ENCODE measurements at places on chromosomes 3 and 15.
A peak's percentile ranks its signal among the peaks of the same experiment; 100 is the strongest.

- peak; percentile 47 for DNase-seq
These were observed 95.0 kb downstream of the VGLL4 start for GRCh38 chr3:11548721-11549131.

DNA sequence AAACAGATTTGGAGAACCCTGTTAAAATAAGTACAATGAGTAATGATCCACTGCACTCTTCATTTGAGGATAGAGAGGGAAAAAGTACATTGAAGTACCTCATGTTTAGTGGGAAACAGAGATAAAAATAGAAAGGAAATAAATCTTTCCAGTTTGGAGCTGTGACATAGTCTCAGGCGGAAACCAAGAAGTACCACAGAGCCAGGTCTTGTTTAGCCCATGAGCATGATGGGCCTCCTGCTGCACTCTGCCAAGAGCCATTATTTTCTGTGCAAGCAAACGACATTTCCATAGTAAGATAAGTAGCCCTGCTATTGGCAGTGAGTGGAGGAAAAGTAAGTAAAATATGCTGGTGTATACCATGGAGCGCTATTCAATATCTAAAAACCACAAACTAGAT lies 796.1 kb downstream of the TBL1XR1 start:
- peak; percentile 19 for DNase-seq

GRCh38 chr15:30922480-30923311 lies 19.0 kb downstream of the FAN1 start:
- no peak for DNase-seq

DNA sequence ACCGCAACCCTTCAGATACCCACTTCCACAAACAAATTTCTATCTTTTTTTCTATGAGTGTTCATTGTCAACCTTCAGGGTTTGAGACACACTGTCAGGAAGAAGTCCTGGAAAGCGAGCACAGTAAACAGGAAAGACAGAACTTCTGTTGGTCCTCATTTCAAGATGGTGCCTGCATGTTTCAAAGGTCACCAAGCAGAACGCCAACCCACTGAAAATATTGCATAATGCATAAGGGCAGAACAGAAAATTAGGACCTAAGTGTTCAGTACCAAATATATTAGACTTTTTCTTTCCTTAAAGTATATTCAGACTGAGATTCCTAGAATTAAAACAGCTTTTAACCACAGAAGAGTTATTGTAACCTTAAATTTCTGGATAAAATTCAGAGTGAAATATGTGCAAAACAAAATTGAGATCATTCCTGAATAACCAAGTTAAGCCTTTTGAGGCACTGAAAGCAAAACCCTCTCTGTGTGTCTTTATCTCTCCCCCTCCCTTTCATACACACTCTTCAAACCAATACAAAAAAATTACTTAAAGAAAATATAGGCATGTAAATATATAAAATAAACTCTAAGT lies 387.8 kb upstream of the THBS1 start:
- DNase-seq: no peak

- DNase-seq: no peak
These were observed 9.2 kb upstream of the RFC4 start for GRCh38 chr3:186815435-186815834.

GRCh38 chr3:142027735-142028134 lies 121.6 kb downstream of the TFDP2 start:
- DNase-seq: peak; percentile 41

GRCh38 chr15:41918506-41919126 lies 24.8 kb upstream of the SPTBN5 start:
- DNase-seq: no peak

- DNase-seq: no peak
These were observed 7.2 kb upstream of the RARB start for GRCh38 chr3:25420885-25421284.

Measured in lung (tissue), 17 donors.